Uterus (tissue), 4 donors: ENCODE measurements at places on chromosomes 11 and 22. TPM values are rescaled to one million over a fixed set of nuclear protein-coding genes. Genes with fewer than 3 reads are reported as not detected.
A peak's percentile ranks its signal among the peaks of the same experiment; 100 is the strongest.

GRCh38 chr11:10502770-10503169, 38.2 kb downstream of the RNF141 start:
- H3K27me3 ChIP-seq, result no peaks in the 10 kb centered on the region
- H3K4me3 ChIP-seq, result no peak overlapping the region
- no peaks in the 10 kb centered on the region for H3K4me1 ChIP-seq
- H3K27ac ChIP-seq, result no peak overlapping the region

DNA sequence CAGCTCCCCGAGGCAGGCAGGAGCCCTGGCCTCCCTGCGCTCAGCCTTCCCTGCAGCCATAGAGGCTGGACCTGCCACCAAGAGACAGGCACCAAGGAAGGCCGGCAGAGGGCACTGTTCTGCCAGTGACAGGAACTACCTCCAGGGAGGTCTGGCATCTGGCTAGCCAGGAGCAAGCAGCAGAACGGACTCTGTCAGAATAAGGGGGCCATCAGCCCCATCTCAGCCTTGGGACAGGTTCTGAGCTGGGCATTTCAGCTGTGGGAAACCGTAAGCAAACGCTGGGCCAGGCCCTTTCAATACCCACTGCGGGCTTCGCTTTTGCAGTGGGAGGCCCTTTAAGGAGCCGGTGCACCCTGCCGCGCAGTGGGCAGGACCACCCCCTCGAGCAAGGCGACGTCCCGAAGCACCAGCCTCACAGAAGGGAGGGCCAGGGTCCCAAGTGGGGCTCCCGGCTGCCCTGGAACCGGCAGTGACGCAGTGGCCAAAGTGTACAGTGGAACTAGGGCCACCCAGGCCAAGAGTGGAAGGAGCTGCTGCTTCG, 18.2 kb downstream of the IFT27 start:
- no peak overlapping the region for H3K27ac ChIP-seq
- H3K4me3 ChIP-seq, result no peak overlapping the region
- no peaks in the 10 kb centered on the region for H3K36me3 ChIP-seq

- no peak overlapping the region for H3K27ac ChIP-seq
- DNase-seq, result no peak
- no peaks in the 10 kb centered on the region for H3K36me3 ChIP-seq
- H3K4me3 ChIP-seq, result no peak overlapping the region
- no peaks in the 10 kb centered on the region for H3K27me3 ChIP-seq
- no peaks in the 10 kb centered on the region for H3K4me1 ChIP-seq
Measured at GRCh38 chr11:97019754-97020153, 629.9 kb downstream of the JRKL start.

- no peaks in the 10 kb centered on the region for H3K4me1 ChIP-seq
- H3K27ac ChIP-seq, result no peak overlapping the region
- H3K4me3 ChIP-seq, result no peak overlapping the region
Measured at GRCh38 chr22:27097506-27097905, 440.1 kb downstream of the MIAT start.

GRCh38 chr11:12744826-12745502, 70.7 kb downstream of the TEAD1 start:
- no peaks in the 10 kb centered on the region for H3K36me3 ChIP-seq
- H3K27ac ChIP-seq, result peak overlapping the region; percentile 33
- H3K4me3 ChIP-seq, result no peak overlapping the region
- H3K27me3 ChIP-seq, result no peaks in the 10 kb centered on the region
- no peaks in the 10 kb centered on the region for H3K4me1 ChIP-seq

- DNase-seq, result peak; percentile 75
- peak overlapping the region; percentile 43 for H3K4me3 ChIP-seq
- H3K36me3 ChIP-seq, result no peaks in the 10 kb centered on the region
Measured at GRCh38 chr22:28442264-28442710, 237.4 kb downstream of the TTC28 start.

DNA sequence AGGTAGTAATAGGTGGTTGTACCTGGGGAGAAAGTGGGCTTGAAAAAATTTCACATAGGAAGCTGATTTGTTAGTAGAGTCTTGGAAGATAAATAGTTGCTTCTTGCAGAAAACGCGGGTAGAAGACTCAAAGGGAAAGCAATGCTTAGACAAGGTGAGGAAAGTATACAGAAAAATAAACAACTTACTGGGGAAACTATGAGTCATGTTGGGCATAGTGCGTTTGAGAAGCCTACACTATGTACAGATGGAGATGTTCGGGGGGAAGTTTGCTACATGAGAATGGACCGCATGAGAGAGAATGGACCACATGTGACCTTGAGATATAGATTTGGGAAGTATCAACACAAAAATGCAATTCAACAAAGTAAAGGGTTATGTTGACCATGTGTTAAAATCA, 86.7 kb upstream of the DDI1 start:
- no peaks in the 10 kb centered on the region for H3K27me3 ChIP-seq
- H3K36me3 ChIP-seq, result no peaks in the 10 kb centered on the region
- DNase-seq, result no peak
- H3K4me3 ChIP-seq, result no peak overlapping the region
- no peak overlapping the region for H3K27ac ChIP-seq

DNA sequence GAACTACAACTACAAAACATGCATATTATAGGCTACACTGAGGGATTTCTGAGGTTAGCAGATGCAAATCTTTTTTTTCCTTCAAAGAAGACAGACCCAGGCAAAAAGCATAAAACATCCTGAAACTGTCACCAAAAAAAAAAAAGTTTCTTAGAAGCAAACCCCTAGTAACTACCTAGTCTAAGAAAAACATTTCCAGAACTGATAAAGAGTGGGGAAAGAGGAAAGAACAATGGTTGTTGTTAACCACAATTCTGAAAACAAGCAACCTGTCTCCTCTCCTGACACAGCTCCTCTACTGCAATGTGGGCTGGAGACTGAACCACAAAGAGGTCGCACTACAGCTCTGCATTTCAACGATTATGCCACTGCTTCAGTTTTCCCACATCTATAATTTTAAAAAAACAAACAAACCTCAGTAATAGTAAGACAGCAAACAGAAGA, 15.0 kb downstream of the DENND5A start:
- H3K4me1 ChIP-seq, result no peaks in the 10 kb centered on the region
- no peak overlapping the region for H3K27ac ChIP-seq
- DNase-seq, result no peak
- H3K27me3 ChIP-seq, result no peaks in the 10 kb centered on the region

BEST1 gene
- total RNA-seq, result 3.3 TPM

TRIM48 gene
- total RNA-seq, result not detected

UBQLNL gene
- 1.0 TPM for total RNA-seq

CARD16 gene
- total RNA-seq, result not detected

UBQLN3 gene
- total RNA-seq, result 2.2 TPM

MMP8 gene
- total RNA-seq, result not detected
